AG09309 (cell line): ENCODE measurements at places on chromosomes 5 and 9.

DNA sequence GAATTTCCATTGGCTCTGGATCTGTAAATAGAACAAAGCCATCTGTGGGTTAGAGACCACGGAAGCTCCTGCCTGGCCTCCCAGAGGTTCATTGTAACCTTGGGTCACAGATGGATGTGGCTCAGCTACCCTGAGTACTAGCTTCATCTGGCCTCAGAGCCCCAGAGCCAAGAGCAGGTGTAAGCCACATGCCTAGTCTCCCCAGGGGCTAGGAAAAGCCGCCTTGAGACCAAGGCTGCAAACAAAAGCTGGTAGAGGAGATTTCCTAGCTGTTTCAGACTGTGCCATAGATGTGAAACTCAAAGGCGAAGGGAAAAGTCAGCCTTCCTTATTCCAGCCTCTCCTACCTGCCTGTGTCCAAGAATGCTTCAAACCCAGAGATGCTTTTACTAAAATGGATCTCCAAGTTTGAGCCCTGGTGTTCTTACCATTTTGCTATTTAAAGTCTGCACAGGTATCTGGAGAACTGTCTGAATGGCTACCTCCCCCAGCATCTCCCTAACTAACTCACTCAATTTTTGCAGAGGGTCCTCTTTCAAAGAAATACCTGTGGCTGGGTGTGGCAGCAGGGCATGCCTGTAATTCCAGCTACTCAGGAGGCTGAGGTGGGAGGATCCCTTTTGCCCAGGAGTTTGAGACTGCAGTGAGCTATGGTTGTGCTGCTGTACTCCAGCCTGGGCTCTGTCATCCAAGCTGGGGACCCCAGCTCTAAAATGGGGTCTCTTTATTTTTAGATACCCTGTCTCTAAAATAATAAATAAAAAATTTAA lies 42.3 kb upstream of the MAP1B start:
- no peak for DNase-seq

DNA sequence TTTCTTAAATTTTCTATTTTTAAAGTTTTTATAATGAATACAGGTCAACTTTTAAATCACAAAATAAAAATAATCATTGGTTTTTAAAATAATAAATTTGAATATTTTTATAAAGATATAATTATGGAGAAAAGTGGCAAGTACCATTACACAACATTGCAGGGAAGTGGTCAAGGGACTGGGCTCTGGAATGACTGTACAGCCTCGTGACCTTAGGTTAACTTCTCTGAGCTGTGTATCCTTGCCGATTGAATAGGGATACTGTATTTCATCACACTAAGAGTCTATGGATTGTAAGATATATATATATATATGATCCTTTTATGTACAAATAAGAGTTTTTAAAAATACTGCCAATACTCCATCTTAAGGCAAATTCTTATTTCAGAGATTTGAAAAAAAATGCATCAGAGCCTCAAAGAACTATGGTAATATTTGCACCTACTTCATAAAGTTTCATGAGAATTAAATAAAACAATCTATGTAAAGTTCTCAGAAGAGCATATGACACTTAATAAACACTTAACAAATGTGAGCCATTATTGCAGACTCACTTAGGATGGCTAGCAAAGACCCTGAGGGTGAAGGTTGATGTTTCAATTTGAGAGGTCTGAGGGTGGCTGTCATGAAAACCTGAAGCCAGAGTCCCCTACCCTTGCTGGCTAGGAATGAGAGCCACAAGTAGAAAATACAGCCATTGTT lies 136.5 kb downstream of the CCDC192 start:
- DNase-seq = no peak

GRCh38 chr9:129231022-129231739 lies 53.1 kb upstream of the IER5L start:
- DNase-seq = no peak

DNA sequence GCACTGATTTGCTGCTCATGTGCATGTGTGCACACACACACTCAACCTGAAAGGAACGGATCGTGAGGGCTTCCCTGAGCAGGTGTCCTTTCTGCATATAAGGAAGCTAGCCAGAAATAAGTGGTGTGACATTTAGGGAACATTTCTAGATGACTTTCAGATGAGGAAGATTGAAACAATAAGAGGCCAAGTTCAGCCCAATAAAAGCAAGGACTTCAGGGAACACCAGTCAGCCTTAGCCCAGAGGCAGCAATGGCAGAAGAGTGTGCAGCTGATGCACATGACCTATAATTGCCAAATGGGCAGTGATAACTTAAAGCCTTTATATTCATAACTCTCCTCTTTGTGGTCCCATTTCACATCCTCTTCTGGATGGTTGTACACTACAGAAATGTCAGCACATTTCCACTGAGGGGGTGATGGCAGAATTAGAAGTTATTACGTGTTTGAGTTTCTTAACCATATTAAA lies 255.5 kb downstream of the TRIM32 start:
- no peak for DNase-seq

DNA sequence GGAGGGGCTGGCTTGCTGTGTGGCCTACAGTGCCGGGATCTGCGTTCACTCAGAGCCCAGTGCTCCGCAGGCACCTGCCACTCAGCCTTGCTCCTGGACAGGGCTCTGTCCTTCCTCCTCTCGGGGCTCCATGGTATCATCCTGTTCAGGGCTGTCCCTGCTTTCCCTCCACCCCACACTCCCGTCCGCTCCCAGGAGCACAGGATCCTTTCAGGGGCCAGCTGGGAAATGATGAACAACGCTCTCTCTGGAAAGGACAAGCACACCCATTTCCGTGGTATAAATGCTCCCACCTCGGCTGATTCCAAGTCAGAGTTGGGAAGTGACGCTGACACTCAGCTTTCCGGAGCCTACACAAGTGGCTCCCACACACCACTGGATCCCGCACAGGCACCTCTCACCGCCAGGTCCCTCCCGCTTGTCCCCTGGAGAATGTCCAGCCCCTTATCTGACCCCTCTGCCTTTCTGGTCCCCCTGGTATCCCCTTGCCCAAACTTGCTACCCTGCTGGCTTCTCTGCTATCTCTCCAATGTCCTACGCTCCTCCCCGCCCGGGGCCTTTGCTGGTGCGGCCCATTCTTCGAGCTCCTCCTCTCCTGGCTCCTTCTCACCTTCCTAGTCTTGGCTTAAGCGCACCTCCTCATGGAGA lies 21.3 kb downstream of the HMCN2 start:
- no peak for DNase-seq

DNA sequence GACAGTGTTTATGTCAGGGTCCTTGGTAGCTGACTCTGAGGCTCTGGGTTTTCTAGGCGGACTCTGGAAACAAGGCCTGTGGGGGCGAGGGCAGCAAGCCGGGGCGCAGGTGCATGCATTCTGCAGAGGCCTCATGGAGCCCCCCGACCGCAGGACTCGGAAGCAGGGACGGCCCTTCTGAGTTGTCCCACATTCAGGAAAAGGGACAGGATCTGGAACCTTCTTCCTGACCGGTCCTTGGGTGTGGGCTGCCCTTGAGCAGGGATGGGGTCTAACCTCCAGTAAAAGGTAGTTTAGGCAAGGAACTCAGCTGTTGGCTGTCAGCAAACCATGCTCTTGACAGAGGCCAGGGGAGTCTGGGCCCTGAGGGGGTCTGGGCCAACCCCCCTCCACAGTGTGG lies 7.4 kb upstream of the COL5A1 start:
- DNase-seq = no peak

GRCh38 chr5:83173826-83174225 lies 96.5 kb downstream of the XRCC4 start:
- no peak for DNase-seq

- DNase-seq = no peak
Observed at GRCh38 chr9:135243201-135244190, 156.0 kb downstream of the OLFM1 start.

DNA sequence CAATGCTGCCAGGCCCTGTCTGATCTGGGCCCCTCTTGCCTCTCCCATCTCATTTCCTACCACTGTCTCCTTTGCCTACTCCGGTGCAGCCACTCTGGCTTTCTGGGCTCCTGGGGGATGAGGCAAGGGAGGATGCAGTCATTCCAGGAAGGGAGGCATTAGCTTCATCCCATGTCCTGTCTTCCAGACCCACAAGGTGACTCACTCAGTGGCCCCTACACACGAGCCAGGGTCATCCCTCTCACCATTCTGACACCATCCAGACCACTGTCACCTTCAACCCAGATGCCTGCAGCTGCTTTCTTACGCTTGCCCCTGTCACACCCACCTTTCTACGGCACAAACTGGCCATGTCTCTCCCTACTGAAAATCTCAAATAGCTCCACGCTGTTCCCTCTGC lies 19.1 kb downstream of the ACSL6 start:
- no peak for DNase-seq

GRCh38 chr5:122661496-122662180 lies 113.2 kb upstream of the SNX2 start:
- no peak for DNase-seq

GRCh38 chr5:92637247-92637646 lies 943.8 kb downstream of the NR2F1-AS1 start:
- no peak for DNase-seq

GRCh38 chr9:87658511-87658910 lies 67.4 kb upstream of the CTSL start:
- DNase-seq = no peak

DNA sequence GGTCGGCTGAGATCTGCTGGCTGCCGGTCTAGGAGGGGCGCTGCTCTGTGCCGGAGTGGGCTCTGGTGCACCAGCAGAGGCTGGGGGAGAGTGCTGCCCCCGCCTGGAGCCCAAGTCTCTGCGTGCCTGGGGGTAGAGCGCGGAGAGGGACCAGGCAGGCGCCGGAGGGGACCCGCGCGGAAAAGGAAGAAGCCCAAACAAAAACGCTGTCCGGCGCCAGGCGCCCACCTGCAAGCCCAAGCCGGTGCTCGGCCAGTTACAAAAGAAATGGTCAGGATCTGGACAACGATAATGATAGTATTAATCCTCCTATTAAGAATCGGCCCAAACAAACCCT lies 571 bp upstream of the S1PR3 start:
- no peak for DNase-seq

GRCh38 chr5:157025093-157025698 lies 33.7 kb downstream of the HAVCR1 start:
- DNase-seq = no peak

DNA sequence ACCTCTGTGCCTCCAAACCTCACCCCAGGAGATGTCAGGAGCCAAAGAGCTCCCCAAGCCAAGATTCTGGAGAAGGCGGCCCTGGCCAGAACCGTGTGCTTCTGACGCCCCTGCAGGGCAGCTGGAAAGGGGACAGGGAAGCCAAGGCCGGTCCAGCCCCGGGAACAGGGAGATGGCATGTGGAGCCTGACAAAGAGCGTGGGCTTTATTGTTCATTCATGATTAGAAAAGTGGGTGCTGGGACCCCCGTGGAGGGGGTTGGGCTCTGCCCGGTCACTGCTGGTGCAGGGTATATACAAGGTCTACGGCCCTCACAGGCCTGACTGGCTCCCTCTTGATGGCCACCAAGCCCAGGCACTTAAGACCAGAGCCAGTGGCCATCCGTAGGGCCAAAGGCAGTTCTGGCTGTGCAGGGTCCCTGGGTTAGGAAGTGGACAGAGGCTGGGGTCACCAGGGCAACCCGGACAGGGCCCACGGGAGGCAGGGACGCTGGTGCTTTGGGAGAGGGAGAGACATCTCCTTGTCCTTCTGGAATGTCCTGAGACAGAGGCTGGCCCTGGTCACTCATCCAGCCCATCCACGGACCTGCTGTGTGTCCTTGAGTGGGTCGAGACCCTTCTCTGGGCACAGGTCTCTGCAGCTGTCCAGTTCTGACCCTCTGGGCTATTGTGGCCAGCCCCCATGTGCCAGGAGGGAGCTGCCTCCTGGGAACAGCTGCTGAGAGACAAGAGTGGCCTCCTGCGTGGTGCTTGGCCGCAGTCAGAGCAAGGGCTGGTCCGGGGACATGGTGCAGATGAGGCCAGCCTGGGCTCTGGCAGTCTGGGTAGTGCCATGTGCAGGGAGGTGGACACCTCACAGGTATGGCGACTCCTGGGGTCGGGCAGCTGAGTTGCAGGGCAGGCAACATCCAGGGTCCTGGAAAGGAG lies 12.5 kb downstream of the NINJ1 start:
- DNase-seq = no peak

DNA sequence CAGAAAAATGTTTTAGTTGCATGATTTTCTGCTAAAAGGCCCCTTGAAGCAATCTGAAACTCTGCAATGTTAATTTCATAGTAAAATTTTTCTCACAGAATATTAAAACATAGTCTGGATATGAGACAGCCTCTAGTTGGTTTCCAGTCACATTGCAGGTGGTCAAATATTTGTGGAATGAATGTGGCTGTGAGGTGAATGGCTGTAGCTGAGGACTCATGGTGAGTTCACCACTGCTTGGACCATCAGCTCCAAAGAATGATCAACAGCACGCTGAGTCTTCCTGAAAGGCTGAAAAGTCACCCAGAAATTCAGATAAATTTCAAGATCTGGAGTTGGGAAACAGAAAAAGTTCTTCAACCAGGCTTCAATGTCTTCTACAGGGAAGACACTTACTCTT lies 79.8 kb downstream of the MAT2B start:
- no peak for DNase-seq

GRCh38 chr5:17219006-17219422 lies 1.6 kb downstream of the BASP1 start:
- no peak for DNase-seq

- no peak for DNase-seq
Observed at GRCh38 chr5:180487556-180487955, 6.6 kb upstream of the CNOT6 start.

GRCh38 chr5:137587919-137588318 lies 88.8 kb upstream of the SPOCK1 start:
- no peak for DNase-seq

DNA sequence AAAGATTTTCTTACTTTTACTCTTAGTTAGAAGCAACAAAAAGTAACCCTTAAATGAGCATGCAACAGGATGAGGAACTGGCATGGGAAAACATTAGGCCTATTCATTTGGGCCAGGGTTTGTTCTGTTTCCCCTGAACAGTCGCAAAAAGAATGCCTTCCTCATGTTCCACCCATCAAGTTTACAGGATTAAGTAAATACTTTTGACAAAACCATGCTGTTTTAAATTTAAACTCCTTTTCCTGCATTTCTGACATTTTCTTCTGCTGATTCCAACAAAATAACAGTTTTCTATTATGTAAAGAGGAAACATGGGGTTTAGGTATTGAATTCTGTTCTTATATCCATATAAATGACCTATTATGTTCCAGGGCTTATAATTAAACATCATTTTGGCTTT lies 236.6 kb upstream of the ACTBL2 start:
- no peak for DNase-seq

DNA sequence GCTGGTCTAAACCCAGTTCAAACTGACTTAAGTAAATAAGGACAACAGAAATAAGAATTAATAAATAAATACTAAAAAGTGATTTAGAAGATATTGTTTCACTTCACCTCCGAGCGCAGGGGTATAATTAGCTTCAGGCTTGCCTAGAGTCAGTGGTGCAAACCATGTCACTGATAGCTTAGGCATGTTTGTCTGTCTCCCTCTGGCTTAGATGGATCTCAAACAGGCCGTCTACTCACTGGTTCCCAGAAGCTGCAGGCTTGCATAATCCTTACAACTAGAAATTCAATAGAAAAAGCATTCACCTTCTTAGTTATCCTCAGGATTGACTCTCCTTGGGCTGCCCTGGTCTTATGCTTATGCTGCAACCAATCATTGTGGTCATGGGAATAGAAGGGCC lies 629.8 kb upstream of the WWC1 start:
- DNase-seq = no peak
